ENCODE measurements at places on chromosomes 1 and 21. TPM values are rescaled to one million over a fixed set of nuclear protein-coding genes. Genes with fewer than 3 reads are reported as not detected.

DIO1 gene
- total RNA-seq = not detected

DNA sequence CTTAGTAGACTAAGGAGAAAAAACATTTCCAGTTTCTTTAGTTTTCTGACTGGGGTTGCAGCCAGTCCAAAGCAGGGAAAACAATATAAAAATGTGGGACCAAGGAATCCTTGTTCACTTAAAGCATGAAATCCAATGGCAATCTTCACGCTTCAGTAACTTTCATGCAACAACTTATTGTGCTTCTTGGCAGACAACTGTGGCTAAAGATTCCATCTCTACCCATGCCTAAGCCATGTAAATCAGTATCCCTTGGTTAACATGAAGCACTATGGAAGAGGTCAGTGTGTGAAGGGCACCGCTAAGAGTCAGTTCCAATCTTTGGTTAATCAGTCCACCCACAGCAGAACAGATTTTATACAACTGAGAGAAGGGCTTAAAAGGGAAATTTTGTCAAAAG is 201.8 kb upstream of the GREM2 start:
- DNase-seq = no peak

DNA sequence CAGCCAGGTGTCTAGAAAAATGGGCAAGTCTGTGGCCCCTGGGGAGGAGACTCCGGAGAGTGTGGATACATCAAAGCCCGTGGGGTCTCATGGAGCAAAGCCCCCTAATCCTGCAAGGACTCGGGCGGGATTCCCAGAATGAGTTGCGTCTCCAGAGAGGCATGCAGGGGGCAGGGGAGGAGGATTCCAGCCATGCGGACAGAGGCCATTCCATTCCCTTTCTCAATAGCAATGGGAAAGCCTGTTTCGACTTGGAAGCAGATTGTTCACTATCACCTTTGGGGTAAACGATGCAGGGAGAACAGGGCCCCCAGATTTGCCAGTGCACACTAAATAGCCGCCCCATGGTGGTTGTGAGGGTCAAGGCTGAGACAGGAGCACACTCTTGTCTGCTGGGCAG is 15.4 kb upstream of the PRDM15 start:
- DNase-seq = no peak

GRCh38 chr1:169363046-169363730 is 4.4 kb downstream of the NME7 start:
- no peak for DNase-seq

DNA sequence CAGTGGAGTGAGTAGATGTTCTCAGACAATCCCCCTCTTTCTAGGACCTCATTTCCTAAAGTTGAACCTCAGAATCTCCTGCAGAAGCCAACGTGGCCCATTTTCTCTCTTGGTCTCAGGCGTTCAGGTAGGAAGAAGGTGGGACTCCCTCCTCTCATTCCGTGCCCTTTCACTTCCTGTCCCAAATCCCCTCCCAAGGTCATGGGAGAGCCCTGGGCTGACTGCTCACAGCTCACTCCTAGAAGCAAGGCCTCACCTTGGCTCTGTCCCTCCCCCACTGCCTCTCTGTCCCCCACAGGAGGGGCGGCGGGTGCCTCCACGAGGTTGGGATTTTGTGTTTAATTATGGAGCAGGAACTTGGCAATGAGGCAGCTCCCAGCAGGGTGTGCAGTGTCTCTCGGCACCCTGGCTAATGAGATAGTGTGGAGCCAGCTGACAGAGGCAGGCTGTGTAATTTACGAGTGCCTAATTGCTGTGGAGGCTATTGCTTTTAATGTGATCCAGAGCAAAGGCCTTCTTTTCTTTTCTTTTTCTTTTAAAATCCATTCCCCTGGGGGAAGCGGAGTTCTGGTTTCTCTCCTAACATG is 9.1 kb upstream of the CDK18 start:
- peak; percentile 81 for DNase-seq

- DNase-seq = no peak
These were observed 4.6 kb upstream of the GMEB1 start for GRCh38 chr1:28663871-28664470.

DNA sequence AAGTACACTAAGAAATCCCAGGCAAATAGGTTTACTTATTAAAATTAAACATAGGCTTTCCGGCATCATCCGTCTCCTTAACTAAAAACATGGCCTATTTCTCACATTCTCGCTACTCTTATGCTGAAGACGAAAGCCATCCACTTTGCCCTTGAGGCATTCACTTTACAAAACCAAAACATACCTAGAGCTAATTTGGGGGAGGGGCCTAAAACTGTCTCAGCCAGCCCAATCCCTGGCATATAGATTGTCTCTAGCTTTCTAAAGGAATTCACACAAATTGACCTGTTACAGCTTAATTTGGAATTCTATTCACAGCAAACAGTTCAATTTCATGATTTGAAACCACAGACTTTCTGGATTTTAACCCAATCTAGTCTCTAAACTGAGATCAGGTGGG is 34.8 kb downstream of the SLC35D1 start:
- DNase-seq = no peak

GRCh38 chr1:5941671-5942070 is 50.6 kb downstream of the NPHP4 start:
- no peak for DNase-seq

- DNase-seq = no peak
These were observed 16.6 kb downstream of the TRIM62 start for GRCh38 chr1:33165209-33165608.

GRCh38 chr1:165634154-165634921 is 3.3 kb downstream of the MGST3 start:
- DNase-seq = no peak

- peak; percentile 50 for DNase-seq
These were observed 9.1 kb downstream of the YBEY start for GRCh38 chr21:46295177-46295770.

DNA sequence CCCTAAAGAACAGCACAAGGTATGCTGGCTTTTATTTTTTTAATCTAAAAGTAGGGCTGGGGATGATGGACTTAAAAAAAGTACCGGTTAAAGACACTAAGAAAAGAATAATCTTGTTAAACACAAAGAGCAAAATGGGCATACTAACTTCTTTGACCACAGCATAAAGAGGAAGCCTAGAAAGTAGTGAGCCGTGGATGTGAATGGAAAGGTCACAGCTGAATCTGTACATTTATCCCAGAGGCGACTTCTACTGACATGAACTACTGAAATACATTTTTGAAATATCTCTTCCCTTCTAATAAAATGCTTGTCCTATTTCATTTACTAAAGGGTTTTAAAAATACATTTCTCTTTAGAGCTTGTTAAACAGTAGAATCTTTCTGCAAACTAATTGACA is 140.7 kb downstream of the SLC45A1 start:
- DNase-seq = no peak

KLHL12 gene
- 18.8 TPM for total RNA-seq

DNA sequence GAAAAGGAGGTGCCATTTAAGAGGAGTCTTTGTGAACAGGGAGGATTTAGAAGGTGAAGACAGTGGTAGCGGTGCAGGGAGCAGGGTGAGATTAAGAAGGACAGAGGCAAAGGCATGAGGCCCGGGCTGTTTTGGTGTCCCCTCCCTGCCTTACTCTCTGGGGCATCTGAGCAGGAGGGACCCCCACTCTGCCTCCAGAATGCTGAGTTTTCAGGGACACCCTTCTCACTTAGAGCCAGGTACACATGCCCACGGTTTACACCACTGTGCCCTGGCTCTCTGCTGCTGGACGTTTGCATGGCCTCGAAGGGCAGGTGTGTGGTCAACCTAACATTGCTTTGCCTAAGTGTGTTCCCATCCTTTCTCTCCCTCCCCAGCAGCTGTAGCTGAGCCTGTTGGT is 20.5 kb upstream of the PARP1 start:
- DNase-seq = no peak

MSTO1 gene
- total RNA-seq = 9.4 TPM
